ENCODE measurements at places on chromosomes 6 and 20.

- no peak for DNase-seq
Observed at GRCh38 chr6:29516108-29516507, 28.4 kb upstream of the MAS1L start.

- DNase-seq = no peak
Observed at GRCh38 chr20:4081421-4081820, 66.1 kb upstream of the RNF24 start.

GRCh38 chr20:16228722-16229121 is 344.5 kb downstream of the KIF16B start:
- DNase-seq = no peak

DNA sequence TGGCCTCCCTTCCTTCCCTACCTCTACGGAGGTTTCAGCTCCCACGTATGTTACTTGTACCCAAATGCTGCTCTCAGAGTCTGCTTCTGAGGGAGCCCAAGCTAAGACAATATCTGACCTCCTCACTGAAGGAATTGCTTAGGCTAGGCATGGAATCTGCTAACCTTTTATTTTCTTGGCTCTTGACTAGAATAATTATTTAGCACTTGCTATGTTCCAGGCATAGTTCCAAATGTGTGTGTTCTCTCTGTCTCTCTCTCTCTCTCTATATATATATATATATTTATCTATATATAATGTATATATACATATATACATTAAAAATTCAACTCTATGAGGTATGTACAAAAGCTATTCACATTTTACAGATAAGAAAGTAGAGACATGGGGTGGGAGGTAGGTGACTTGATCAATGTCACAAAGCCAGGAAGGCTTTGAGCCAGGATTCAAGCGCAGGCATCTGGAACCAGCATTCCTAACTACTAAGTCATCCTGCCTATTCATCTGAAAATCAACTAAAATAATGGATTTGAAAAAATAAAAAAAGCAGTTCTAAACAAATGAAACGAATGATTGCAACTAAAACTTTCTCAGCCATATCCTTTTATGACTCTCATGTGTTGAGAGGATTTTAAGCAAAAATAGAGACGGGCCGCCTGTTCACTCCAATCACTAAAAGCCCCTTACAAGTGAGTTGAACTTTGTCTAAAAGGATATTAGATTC is 189.7 kb upstream of the JAG1 start:
- DNase-seq = no peak

GRCh38 chr6:108714101-108714765 is 134.0 kb upstream of the ARMC2 start:
- DNase-seq = no peak
